Chondrocyte (in vitro differentiated cells): ENCODE measurements at places on chromosomes 5 and 9. TPM values are rescaled to one million over a fixed set of nuclear protein-coding genes. Genes with fewer than 3 reads are reported as not detected.

Gene SLC36A3
- not detected in 3 replicates for total RNA-seq

DNA sequence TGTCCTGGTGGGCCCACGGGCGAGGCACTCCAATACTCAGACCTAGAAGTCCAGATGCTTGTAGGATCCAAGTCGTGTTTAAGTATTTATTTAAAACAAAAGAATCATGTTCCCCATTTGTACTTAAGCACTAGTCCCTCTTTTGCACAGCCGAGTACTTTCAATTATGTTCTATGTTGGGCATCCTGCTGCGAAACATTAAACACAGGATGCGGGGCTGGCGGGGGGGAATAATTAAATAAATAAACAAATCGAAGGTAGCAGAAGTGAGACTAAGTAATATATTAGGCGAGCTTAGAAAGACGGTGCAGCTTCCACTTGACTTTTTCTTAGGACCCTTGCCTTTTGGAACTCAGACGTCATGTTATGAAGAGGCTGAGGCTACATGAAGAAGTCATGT is 1129.2 kb upstream of the ACO1 start:
- no peaks in the 10 kb centered on the region for H3K36me3 ChIP-seq
- no peaks in the 10 kb centered on the region for H3K4me1 ChIP-seq
- DNase-seq = no peak
- peaks cover 3% of the 10 kb centered on the region for H3K27me3 ChIP-seq

Gene ADAMTS19
- 0.08 to 0.12 TPM in 2 of 3 replicates, not detected in the other for total RNA-seq

GRCh38 chr5:74386571-74387334 is 253.8 kb downstream of the ENC1 start:
- no peak overlapping the region for H3K27ac ChIP-seq

Gene NCBP1
- 32.3 to 41.6 TPM (median 32.7 TPM) in 3 replicates for total RNA-seq

DNA sequence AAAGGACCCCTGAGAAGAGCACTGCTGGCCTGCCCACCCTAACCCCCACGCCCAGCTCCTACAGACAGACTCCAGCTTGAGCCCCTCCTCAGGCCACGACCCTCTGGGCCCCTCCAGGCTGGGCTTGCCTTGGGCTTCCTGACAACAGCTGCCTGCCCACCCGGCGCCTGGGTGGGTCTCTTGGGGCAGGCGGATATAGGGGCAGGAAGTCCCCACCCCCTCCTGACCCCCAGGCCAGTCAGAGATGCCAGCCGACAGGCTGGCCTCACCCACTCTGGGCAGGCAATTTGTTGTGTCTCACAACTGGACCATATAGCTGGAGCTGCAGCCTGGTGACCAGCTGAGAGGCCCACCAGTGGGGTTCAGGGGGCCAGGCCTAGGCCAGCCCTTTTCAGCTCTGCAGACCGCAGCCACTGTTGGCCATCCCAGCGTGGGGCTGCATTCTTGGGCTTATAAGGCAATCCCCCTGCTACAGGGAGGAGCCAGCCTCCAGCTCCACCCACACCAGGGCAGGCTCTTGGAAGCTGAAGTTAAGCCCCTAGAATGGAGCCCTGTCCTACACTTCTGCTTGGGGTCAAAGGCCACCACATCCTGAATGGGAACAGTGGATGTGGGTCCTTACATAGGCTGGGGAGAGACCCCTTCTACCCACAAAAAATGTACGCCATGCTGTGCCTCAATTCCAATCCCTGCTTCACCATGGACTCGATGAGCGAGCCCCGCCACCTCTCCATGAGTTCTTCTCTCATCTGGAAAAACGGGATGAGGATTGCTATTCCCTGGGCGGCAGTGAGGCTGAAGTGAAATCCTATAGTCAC is 2.0 kb downstream of the PDLIM7 start:
- no peak for DNase-seq
- no peaks in the 10 kb centered on the region for H3K27me3 ChIP-seq
- peaks cover 76% of the 10 kb centered on the region for H3K4me1 ChIP-seq
- peak overlapping the region; percentile 91 for H3K27ac ChIP-seq
- peak overlapping the region; percentile 89 for H3K4me3 ChIP-seq

- H3K4me3 ChIP-seq = no peak overlapping the region
- peak; percentile 71 for DNase-seq
- H3K4me1 ChIP-seq = peaks cover 20% of the 10 kb centered on the region
- H3K27me3 ChIP-seq = no peaks in the 10 kb centered on the region
- no peaks in the 10 kb centered on the region for H3K36me3 ChIP-seq
Observed at GRCh38 chr9:134210908-134211810, 46.8 kb upstream of the RNU6ATAC start.

DNA sequence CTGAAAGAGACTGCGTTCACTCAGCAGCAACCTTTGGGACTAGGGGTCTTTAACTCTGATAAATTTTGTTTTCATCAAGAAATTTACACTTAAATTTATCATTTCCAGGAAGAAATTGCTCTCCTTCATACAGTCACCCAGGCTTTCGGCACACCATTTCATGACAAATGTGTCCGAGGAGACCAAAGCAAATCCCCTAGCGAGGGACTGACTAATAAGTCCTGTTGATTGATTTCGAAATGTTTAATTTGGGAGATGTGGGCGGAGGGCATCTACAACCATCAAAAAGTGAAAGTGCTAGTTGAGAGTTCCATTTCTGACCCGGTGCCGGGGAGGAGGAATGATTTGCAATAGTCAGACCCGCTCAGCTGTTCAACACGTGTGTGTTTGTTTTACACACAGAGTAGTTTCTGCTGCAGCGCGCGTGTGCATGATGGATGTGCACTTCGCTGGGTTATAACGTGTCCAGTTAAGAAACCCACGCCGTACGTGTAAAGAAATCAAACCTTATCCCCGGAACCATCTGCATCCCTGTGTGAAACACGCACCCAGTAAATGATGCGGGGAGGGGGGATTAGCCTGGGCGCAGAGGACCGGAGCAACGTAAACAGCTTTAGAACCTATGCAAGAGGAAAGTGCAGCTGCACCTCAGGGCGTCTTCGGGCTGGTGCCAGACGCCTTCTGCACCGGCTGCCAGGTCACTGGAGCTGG is 845 bp upstream of the NR4A3 start:
- H3K27me3 ChIP-seq = peaks cover 13% of the 10 kb centered on the region
- peak overlapping the region; percentile 99 for H3K27ac ChIP-seq
- DNase-seq = no peak
- peak overlapping the region; percentile 96 for H3K4me3 ChIP-seq
- H3K4me1 ChIP-seq = peaks cover 41% of the 10 kb centered on the region
